ENCODE measurements at places on chromosomes 6 and 20.

DNA sequence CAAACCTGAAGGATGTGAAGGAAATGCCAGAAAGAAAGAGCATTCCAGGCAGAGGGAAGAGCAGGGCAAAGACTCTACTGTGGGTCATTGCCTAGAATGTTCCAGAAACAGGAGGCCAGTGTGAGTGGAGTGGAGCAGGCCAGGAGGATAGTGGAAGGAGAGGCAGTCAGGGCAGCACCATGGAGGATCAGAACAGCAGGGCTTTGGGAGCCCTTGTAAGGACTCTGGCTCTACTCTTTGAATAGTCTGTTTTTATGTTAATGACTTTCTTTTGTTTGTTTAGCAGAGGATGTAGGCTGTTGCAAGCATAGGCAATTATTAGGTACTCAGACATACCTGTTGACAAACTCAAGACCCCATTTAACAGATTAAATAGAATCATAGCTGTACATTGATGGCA is 23.6 kb upstream of the FBXL4 start:
- DNase-seq = no peak

DNA sequence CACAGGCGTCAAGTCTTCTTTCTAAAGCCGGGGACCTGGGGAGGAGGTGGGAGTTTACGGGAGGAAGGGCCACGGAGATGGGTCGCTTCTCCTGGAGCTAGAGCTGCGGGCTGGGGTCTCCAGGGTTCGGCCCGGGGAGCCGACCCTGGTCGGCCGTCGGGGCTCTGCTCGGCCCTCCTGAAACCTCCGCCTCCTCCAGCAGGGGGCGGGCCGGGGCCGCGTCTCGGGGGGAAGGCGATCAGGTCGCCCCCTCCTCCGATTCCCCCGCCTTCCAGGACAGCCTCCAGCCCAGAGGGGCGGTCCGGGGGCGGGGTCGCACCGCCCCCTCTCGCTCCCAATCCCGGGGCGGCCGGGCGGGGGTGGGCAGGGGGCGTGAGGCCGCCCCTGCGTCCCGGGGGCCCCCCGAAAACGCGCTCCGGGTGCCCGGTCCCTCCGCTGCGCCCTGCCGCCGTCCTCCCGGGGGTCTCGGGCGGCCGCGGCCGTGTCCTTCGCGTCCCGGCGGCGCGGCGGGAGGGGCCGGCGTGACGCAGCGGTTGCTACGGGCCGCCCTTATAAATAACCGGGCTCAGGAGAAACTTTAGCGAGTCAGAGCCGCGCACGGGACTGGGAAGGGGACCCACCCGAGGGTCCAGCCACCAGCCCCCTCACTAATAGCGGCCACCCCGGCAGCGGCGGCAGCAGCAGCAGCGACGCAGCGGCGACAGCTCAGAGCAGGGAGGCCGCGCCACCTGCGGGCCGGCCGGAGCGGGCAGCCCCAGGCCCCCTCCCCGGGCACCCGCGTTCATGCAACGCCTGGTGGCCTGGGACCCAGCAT is at the start of gene CEBPB:
Gene CEBPB (plus strand): TSS at position 580 of the 814 bp plus-strand sequence. CDS start 204 bp downstream, at position 784.
- peak; percentile 76 for DNase-seq

DNA sequence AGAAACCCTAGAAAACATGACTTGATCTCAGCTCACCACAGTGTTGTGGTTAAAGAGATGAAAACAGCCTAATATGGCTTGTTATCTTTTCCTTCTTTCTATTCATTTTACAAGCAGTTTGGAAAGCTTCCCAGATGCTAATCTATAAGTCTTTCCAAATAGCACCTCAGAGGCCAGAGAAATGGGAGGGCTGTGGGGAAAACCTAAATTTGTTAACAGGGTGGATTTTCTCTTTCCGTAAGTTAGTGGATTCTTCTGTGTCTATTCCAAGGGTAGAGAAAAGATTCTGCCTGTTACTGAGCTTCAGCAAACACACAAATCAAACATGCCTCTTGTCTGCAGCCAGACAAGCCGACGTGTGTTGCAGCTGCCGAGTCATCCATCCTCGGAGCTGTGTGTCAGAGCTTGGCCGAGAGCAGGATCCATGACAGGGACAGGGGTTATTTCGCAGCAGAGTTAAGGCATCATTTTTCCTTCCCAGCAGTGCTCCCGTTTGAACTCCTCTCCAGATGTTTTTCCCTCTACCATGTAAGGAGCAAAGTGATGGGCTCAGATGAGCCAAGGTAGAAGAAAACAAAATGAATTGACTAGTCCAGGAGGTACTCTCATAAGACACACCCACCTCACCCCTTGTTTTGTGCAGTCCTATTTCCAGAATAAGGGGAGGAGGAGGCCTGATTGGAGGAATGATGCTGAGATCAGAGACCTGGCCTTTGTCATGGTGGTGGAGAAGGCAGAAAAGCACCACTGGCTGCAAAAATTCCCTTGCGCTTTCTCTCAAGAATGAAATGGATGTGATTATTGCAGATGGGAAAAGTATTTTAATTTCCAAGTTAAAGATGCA is 560.0 kb downstream of the C6orf118 start:
- DNase-seq = no peak

DNA sequence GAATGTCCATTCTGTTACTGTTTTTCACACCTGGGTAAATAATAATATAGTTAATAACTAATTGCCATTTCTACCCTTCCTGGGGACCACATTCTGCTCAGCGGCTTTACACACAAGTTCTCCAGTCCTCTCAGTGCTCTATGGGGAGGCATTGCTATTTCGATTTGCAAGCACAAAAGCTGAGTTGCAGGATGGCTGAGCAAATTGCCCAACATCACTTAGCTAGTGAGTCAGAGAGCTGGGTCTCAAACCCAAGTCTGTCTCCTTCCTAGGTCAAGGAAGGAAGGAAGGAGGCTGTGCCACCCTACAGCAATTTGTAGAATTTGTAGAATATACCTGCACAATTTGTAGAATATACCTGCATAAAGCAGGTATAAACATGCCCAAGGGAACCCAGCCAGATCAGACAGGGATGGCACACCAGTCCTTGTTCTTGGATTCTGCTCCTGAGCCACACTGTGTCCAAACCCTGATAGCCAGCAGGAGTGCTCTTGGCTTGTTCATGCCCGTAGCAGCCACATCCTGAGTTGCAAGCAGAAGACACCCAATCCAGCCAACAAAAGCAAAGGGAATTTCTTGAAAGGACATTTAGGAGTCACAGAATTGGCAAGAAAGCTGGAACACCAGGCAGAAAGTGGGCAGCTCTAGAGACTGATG is 56.9 kb downstream of the LY86 start:
- DNase-seq = no peak
